ENCODE measurements at places on chromosomes 2 and 18. TPM values are rescaled to one million over a fixed set of nuclear protein-coding genes. Genes with fewer than 3 reads are reported as not detected.

GRCh38 chr2:159968279-159968900 is 94.0 kb downstream of the PLA2R1 start:
- peaks cover 6% of the 10 kb centered on the region for H3K4me1 ChIP-seq
- H3K4me3 ChIP-seq, result no peak overlapping the region
- no peaks in the 10 kb centered on the region for H3K36me3 ChIP-seq
- no peak overlapping the region for H3K27ac ChIP-seq
- no peaks in the 10 kb centered on the region for H3K27me3 ChIP-seq

Gene COL4A4
- 0.03 TPM for polyA plus RNA-seq

- H3K4me1 ChIP-seq, result peaks cover 26% of the 10 kb centered on the region
- H3K27ac ChIP-seq, result no peak overlapping the region
- no peaks in the 10 kb centered on the region for H3K36me3 ChIP-seq
- no peak overlapping the region for H3K4me3 ChIP-seq
These were observed 43.7 kb downstream of the EPAS1 start for GRCh38 chr2:46340740-46341420.

Gene DNAJC5G
- not detected for polyA plus RNA-seq

DNA sequence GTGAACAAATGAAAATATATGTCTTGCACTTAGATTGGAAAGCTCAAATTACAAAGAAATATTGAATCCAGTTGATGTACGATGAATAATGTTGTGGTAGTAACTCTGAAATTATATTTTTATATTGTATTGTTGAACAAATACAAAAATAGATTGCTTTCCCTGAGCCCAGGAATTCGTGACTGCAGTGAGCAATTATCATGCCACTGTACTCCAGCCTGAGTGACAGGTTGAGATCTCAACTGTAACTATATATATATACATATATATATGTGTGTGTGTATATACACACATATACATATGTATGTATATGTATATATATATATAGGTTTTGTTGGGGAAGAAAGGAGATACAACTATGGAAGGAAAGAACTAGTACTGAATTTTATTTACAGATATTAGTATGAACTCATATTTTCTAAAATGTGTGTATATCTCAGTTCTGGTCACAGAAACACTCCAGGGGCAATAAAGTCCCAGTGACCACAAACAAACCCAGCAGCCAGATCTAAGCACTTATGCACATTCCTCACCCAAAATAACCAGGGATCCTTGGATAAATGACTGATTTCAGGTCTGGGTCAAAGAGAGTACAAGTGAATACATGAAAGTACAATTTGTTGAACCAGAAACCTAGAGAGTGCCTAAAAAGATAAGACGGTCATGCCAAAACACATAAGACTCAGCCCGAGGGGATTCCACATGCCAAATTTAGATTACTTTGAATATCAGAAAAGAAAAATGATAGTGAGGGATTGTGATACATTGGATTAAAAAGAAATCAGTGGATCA is 146.3 kb downstream of the TMX3 start:
- no peak overlapping the region for H3K27ac ChIP-seq
- H3K27me3 ChIP-seq, result no peaks in the 10 kb centered on the region
- H3K36me3 ChIP-seq, result no peaks in the 10 kb centered on the region
- DNase-seq, result no peak
- no peaks in the 10 kb centered on the region for H3K4me1 ChIP-seq

- H3K27ac ChIP-seq, result no peak overlapping the region
- H3K27me3 ChIP-seq, result no peaks in the 10 kb centered on the region
These were observed 137.1 kb upstream of the GAREM1 start for GRCh38 chr18:32607816-32608215.

Gene OTOS
- polyA plus RNA-seq, result not detected

GRCh38 chr2:173401716-173402326 is 47.1 kb downstream of the CDCA7 start:
- H3K27ac ChIP-seq, result no peak overlapping the region
- H3K36me3 ChIP-seq, result no peaks in the 10 kb centered on the region
- DNase-seq, result no peak
- no peaks in the 10 kb centered on the region for H3K27me3 ChIP-seq

GRCh38 chr18:31652357-31652756 is 32.0 kb downstream of the B4GALT6 start:
- H3K4me1 ChIP-seq, result peaks cover 11% of the 10 kb centered on the region
- no peak for DNase-seq
- no peaks in the 10 kb centered on the region for H3K27me3 ChIP-seq
- H3K4me3 ChIP-seq, result no peak overlapping the region

GRCh38 chr2:176895158-176895557 is 317.4 kb upstream of the HNRNPA3 start:
- DNase-seq, result no peak
- no peaks in the 10 kb centered on the region for H3K36me3 ChIP-seq
- H3K27me3 ChIP-seq, result no peaks in the 10 kb centered on the region
- no peak overlapping the region for H3K27ac ChIP-seq
- H3K4me1 ChIP-seq, result no peaks in the 10 kb centered on the region
- no peak overlapping the region for H3K4me3 ChIP-seq

DNA sequence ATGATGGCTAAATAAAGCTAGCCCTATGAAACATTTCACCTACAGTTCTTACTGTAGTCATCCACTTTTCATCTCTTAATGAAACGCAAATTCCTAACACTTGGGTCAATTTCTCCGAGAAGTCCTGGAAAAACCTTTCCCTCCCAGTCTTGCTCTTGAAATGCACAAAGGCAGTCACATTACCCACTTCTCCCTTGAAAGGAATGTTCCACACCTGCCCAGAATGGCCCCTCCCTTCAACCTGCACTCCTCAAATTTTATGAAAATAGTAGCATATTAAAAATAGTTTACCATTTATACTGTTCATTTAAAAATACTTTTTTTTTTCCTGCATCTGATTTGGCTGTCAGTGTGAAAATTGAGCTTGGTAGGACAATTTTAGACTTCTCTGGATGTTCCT is 64.7 kb upstream of the ACAA2 start:
- H3K36me3 ChIP-seq, result no peaks in the 10 kb centered on the region
- no peak overlapping the region for H3K27ac ChIP-seq
- DNase-seq, result no peak
- no peaks in the 10 kb centered on the region for H3K27me3 ChIP-seq
- no peak overlapping the region for H3K4me3 ChIP-seq

DNA sequence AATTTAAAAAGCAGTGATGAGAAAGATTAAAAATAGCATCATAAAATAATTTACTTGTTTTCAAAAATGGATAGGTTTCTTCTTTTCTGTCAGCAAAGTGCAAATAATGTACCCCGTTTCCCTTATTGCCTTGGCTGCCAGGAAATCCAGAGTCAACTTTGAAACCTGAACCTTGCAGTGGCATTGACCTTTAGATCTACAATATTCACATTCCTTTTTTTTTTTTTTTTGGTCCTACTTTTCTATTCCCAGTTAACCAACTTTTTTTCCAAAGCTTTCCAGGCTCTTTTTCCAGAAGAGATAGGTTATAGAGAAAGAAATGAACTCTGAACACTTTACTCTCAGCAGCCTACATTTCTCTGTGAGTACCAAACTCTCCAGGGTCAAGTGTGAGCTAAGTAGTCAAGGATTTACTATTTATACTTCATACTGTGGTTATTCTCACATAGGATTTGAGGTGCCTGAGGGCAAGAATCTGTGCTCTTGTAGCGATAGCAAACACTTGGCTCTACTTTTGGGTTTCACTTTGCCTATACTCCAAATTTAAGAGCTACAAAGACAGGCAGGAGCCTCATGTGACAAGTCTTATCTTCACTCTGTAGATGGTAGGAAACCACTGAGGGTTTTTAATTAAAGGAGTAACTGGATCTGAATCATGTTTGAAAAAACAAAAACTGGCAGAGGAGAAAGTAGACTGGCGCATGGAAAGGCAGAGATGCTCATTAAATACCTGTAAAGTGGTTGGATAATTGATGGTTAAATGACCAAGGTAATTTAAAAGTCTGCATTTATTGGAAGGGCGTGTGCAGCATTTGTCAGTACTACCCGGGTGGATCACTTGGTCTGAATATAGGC is 63.2 kb upstream of the TMEM17 start:
- H3K36me3 ChIP-seq, result no peaks in the 10 kb centered on the region
- no peaks in the 10 kb centered on the region for H3K27me3 ChIP-seq
- DNase-seq, result no peak
- peaks cover 19% of the 10 kb centered on the region for H3K4me1 ChIP-seq
- H3K4me3 ChIP-seq, result no peak overlapping the region

DNA sequence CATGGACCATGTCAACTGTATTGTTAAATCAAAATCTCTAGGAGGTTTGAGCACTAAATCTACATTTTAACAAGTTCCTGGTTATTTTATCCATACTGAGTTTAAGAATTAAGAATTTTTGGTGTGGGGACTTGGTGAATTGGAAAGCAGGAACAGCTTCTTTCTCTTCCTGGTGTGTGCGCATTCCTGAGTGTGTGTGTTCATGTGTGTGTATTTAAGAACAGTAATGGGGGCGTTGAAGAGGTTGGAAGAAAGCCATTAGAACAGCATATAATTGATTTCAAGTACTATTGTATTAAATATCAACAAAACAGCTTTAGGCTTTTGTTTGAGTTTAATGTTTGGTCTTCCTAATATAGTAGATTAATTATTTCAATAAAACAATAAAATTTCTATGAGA is 801.3 kb upstream of the ID2 start:
- H3K27me3 ChIP-seq, result no peaks in the 10 kb centered on the region
- no peak overlapping the region for H3K27ac ChIP-seq
- no peaks in the 10 kb centered on the region for H3K36me3 ChIP-seq
- no peak overlapping the region for H3K4me3 ChIP-seq
- no peak for DNase-seq

- H3K27me3 ChIP-seq, result no peaks in the 10 kb centered on the region
- H3K4me3 ChIP-seq, result no peak overlapping the region
- H3K27ac ChIP-seq, result peak overlapping the region; percentile 94
- DNase-seq, result no peak
These were observed 85.4 kb downstream of the FMNL2 start for GRCh38 chr2:152420363-152420762.

Gene HMSD
- polyA plus RNA-seq, result 0.94 TPM

GRCh38 chr18:73099759-73100158 is 232.0 kb upstream of the NETO1 start:
- no peaks in the 10 kb centered on the region for H3K4me1 ChIP-seq
- no peak for DNase-seq
- H3K27ac ChIP-seq, result no peak overlapping the region

DNA sequence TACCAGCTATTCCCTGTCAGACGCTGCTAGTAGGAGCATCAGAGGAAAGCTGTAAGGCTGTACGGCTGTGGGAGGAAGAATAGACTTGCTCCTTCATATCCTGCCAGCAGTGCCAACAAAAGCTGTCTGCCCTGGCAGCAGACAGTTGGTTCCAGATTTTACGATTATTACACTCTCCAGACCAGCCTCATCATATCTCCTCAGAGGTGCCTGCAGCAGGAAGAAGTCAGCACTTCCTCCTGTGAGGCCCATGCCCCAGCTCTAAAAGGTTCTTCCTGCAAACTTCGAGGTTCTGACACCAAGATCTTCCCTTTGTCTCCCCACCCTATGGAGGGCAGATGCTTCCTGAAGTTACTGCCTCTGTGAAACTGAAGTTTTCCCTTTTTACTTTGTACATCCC is 537.7 kb upstream of the PKDCC start:
- H3K36me3 ChIP-seq, result no peaks in the 10 kb centered on the region
- DNase-seq, result no peak
- no peak overlapping the region for H3K4me3 ChIP-seq

DNA sequence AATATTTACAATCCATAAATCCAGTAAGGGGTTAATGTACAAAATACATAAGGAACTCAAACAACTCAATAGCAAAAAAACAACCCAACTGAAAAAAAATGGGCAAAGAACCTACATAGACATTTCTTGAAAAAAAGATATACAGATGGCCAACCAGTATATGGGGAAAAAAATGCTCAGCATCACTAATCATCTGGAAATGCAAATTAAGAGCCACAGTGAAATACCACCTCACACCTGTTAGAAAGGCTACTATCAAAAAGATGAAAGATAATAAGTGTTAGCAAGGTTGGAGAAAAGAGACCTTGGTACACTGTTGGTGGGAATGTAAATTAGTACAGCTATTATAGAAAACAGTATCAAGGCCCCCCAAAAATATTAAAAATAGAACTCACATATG is 14.6 kb downstream of the AP1S3 start:
- peaks cover 6% of the 10 kb centered on the region for H3K4me1 ChIP-seq
- DNase-seq, result no peak
- no peak overlapping the region for H3K4me3 ChIP-seq
- H3K36me3 ChIP-seq, result no peaks in the 10 kb centered on the region
- no peak overlapping the region for H3K27ac ChIP-seq

Gene PLGLB2
- polyA plus RNA-seq, result 0.88 TPM

Gene LOXL3
- 0.21 TPM for polyA plus RNA-seq

DNA sequence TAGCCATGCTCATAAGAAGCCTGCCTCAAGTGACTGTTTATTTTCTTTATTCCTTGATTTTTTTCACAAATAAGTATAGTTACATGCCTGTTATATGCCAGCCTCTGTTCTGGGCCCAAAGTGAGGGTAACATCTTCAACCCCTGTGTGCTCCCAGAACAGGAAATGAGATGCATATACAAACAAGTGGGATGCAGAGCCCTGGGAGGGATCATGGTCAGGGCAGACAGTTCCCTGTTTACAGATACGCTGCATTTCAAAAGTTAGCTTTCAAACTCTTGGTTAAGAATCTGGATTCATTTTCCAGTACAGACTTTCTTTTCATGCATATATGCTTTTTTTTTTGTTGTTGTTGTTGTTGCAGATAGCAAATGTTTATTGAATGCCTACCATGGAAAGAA is 24.4 kb downstream of the GPR39 start:
- H3K4me1 ChIP-seq, result peaks cover 45% of the 10 kb centered on the region
- H3K4me3 ChIP-seq, result no peak overlapping the region
- DNase-seq, result no peak
- no peaks in the 10 kb centered on the region for H3K36me3 ChIP-seq
- no peak overlapping the region for H3K27ac ChIP-seq
- H3K27me3 ChIP-seq, result no peaks in the 10 kb centered on the region

GRCh38 chr18:38307914-38308313 is 742.3 kb upstream of the CELF4 start:
- no peak overlapping the region for H3K27ac ChIP-seq
- DNase-seq, result no peak
- H3K27me3 ChIP-seq, result no peaks in the 10 kb centered on the region
- no peak overlapping the region for H3K4me3 ChIP-seq
- H3K4me1 ChIP-seq, result no peaks in the 10 kb centered on the region

Gene SCYGR4
- not detected for polyA plus RNA-seq

Gene AQP12B
- not detected for polyA plus RNA-seq

- H3K4me1 ChIP-seq, result peaks cover 32% of the 10 kb centered on the region
- no peak for DNase-seq
- H3K27me3 ChIP-seq, result no peaks in the 10 kb centered on the region
- H3K36me3 ChIP-seq, result no peaks in the 10 kb centered on the region
- H3K4me3 ChIP-seq, result no peak overlapping the region
These were observed 5.3 kb upstream of the TMEM185B start for GRCh38 chr2:120228503-120228902.

Gene OXER1
- polyA plus RNA-seq, result not detected

DNA sequence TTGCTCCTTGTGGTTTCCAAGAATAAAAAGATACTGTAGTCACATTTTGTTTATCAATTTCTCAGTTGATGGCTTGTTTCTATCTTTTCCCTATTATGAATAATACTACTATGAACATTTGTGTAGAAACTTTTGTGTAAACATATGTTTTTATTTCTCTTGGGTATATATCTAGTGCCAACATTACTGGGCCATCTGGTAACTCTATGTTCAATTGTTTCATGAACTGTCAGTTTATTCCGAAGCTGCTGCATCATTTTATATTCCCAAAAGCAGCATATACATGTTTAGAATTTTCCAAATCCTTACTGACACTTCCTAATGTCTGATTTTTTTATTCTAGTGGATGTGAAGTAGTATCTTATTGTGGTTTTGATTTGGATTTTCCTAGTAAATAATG is 737.6 kb upstream of the TMEFF2 start:
- H3K4me3 ChIP-seq, result no peak overlapping the region
- no peaks in the 10 kb centered on the region for H3K27me3 ChIP-seq
- DNase-seq, result no peak
- H3K27ac ChIP-seq, result no peak overlapping the region

All from keratinocyte (primary cell).